Caudate nucleus (tissue), 63 donors: ENCODE measurements at places on chromosomes 13 and 19.
A peak's percentile ranks its signal among the peaks of the same experiment; 100 is the strongest.

- no peak for DNase-seq
Measured at GRCh38 chr13:44763615-44764301, 187.6 kb upstream of the TSC22D1 start.

- DNase-seq: no peak
Measured at GRCh38 chr19:18280247-18281081, 958 bp downstream of the JUND start.

DNA sequence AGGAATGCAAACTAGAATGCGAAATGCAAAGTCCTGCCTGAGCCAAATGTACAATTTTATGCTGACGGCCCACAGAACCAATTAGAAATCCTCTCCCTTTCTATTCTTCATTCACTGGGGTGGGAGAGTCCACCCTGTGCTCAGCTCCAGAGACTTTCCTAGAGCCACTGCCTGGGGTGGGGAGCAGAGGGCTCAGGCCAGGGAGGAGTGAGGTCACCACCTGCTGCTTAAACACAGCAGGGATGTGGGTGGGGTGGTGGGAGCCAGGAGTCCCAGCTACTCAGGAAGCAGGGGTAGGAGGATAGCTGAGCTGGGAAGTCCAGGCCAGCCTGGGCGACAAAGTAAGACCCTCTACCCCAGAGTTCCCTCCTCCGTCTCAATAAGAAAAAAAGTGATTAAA is 26.9 kb upstream of the ZNF83 start:
- DNase-seq: no peak

DNA sequence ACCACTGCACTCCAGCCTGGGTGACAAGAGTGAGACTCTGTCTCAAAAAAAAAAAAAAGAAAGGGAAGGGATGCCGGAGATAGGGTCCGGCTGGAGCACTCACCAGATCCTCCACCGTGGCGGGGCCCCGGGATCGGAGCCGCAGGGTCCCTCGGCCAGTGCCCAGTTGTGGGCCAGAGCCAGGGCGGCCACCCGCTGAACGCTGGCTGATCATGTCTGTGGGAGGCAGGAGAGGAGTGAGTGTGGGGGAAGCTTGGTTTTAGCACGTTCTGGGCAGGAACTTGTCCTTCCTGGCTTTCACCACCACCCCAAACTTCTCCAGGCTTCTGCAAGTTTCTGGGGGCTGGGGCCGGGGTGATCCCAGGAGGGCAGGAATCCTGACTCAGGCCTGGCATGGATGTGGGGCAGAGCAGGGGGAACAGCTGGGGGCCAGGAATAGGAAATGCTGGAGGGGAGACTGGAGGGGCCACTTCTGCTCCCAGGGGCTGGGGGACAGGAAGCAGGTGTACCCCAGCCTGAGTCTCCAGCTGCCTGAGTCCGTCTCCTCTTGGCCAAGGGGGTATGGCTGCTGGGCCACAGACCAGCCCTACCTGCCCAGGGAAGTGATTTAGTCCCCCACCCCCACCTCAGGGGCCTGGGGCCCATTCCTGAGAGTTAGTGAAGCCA is 4.3 kb upstream of the PTGER1 start:
- DNase-seq: no peak

DNA sequence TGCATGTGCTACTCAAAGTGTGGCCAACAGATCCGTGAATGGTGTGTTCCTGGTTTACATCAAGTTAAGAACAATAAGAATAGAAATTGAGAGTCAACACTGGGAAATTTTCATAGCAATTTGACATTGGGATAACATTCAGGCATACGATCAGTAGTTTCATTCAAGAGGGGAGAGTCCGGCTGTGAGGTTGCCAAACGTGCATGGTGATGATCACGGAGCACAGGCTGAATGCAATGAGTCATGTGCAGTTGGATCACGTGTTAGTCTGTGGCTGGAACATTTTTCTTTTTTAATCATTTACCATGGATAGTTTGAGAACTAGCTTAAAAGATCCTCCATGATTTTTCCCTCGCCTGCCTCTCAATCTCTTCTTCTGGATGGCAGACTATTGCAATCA is 2.5 kb upstream of the DCT start:
- DNase-seq: no peak

DNA sequence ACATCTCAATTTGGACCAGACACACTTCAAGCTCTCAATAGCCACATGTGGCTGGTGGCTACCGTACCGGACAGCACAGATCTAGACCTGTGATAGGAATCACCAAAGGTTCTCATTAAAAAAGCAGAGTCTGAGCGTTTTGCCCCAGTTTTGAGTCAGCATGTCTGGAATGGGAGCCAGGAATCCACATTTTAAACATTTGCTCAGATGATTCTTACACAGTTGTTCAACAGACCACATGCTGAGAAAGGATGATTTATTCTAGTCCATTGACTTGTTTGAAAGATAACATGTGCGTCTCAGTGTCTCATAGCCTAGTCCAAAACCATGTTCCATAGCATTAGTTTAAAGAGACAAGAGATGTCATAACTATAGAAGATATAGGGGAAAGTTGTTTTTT is 53.4 kb downstream of the FLT3 start:
- DNase-seq: no peak

DNA sequence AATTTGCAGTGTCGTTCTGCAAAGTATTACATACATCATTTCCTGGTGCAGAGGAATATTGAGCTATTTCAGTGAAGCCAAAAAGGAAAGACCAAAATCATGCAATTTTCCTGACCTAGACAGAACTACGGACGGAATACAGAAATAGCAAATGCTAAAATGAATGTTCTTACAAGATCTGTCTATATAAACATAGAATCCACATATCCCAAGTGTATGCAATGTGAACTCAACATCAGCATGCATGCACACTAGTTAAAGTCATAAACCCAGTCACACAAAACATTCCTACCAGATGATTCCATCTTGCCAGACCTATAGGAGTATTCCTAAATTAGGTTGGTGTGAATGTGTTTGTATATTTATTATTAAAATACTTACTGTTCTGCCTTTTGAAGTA is 383.7 kb upstream of the ZNF507 start:
- no peak for DNase-seq

GRCh38 chr13:95137096-95137495 is 164.2 kb downstream of the ABCC4 start:
- no peak for DNase-seq

- no peak for DNase-seq
Measured at GRCh38 chr13:45385907-45386553, 32.1 kb downstream of the SLC25A30 start.

- DNase-seq: no peak
Measured at GRCh38 chr19:17202249-17202648, 12.9 kb upstream of the USE1 start.

- DNase-seq: no peak
Measured at GRCh38 chr19:54455786-54456422, 6.9 kb downstream of the LENG8 start.

DNA sequence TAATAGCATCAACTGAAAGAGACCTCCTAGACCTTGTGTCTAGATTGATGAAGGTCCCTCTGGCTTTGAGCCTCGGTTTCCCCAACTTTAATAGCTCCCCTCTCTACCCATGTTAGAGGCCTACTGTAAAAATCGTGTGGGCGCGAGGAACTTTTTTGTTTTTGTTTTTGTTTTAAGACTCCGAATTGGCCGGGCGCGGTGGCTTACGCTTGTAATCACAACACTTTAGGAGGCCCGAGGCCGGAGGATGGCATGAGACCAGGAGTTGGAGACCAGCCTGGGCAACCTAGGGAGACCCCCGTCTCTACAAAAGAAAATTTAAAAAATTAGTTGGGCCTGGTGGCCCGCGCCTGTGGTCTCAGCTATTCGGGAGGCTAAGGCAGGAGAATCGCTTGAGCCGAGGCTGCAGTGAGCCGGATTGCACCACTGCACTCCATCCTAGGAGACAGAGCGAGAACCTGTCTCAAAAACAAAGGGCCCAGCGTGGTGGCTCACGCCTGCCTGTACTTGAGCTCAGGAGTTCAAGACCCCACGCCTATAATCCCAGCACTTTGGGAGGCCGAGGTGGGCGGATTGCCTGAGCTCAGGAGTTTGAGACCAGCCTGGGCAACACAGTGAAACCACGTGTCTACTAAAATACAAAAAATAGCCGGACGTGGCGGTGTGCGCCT is 858 bp upstream of the PPP6R1 start:
- no peak for DNase-seq

GRCh38 chr13:51370116-51370515 is 30.6 kb downstream of the SERPINE3 start:
- no peak for DNase-seq

DNA sequence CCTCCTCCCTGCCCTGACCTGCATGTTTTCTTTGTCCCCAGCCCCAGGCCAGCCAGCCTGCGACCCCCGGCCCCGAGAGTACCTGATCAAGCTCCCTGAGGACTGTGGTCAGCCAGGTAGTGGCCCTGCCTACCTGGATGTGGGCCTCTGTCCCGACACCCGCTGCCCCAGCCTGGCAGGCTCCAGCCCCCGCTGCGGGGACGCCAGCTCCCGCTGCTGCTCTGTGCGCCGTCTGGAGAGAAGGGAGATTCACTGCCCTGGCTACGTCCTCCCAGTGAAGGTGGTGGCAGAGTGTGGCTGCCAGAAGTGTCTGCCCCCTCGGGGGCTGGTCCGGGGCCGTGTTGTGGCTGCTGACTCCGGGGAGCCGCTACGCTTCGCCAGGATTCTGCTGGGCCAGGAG is 5.6 kb downstream of the CILP2 start:
- no peak for DNase-seq

GRCh38 chr19:18379803-18380747 is 5.9 kb upstream of the GDF15 start:
- DNase-seq: no peak

DNA sequence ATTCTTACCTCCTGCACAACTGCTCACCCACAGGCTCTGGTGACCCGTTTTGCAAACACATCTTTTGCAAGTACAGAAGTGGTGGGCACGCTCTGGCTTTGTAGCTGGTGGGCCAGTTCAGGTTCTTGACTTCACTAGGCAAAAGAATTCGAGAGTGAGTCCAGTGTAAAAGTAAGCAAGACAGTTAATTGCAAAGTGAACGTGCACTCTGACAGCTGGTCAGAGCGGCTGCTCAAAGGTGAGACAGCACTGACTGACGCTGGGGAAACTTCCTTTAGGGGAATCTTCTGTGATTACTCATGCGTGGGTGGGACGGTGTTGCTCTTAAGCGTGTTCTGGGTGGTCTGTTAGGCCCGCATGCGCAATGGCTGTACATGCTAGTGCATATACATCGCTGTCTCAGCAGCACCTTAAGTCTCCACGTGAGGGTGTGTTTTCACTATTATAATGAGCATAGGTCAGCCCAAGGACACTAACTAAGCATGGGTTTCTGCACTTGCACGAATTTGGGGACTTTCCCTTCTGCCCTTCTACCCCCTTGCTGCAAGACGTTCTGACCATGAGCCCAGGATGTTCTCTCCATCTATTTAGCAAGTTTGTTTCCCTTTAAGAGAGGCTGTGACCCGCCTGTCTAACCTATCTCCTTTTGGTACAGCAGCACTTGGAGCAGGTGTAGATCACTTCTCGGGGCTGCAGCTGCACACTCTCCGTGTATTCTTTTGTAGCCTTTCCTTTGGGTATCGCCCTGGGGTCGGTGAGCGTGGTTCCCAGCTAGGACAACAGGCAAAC is 30.2 kb upstream of the CD33 start:
- DNase-seq: no peak

GRCh38 chr13:113076681-113077401 is 28.8 kb upstream of the F7 start:
- no peak for DNase-seq

GRCh38 chr13:112771877-112772538 is 82.2 kb downstream of the ATP11A start:
- no peak for DNase-seq

DNA sequence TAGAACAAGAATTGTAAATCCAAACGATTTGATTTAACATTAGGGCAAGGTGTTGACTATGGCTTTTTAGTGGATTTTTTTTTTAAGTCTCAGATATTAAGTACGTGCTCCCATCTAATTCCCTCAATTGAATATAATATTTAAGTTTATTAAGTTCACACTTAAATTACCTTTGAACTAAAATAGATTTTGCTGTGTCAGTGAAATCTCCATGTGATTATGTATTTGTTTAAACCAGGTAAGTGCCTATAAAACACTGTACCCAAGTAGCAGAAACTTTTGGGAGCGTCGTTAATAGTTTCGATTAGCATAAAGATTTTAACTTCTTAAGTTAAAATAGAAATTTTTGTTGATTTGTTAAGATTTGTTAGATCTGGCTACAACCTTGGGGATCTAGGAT is 1.6 kb downstream of the CLN5 start:
- no peak for DNase-seq

DNA sequence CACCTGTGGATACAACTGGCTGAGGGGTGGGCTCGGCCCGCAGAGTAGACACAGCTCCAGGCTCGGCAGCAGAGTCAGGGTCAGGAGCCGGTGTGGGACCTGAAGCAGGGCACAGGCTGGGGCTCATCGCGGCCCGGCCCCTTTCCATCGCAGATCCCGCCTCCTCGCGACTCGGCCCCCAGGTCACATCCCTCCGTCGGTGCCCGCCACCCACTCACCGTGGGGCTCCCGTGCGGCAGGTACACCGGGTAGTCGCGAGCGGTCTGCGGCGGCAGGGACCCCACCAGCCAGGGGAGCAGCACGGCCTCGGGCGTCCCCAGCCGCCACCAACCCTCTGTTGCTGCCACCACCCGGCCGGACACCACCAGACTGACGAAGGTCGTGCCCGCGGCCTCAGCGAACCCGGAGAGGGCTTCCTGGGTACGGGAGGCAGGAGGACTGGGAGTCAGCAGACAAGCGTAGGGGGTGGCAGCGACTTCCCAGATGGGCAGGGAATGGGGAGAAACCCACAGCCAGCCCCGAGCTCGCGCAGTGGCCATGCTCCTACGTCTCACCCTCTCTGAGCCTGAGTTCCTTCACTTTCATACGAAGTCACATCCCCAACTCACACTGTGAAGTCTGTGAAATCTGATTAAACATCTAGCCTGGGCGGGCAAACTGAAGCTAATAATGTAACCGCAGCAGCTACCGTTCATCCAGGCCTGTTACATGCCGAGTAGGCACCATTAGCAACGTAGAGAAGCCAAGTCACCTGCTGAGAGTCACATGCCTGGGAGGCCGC is 3.7 kb downstream of the FUZ start:
- peak; percentile 63 for DNase-seq

DNA sequence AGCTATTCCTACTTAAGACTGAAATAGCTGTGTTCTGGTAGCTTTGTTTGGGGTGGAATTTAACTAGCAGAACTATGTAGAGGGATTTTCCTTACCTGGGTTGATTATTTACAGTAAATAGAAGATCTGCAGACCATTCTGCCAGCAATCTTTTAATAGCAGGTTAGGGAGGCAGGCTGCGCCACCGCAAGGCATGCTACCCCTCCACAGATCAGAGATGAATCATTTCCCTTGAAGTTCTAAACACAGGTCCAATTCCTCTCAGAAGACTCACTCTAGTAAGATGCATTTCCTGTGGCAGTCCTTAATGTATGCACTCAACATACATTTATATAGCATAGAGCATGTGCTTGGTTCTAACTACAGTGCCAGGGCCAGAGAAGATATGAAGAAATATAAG is 109.0 kb downstream of the TNFRSF19 start:
- DNase-seq: no peak
